ENCODE measurements at places on chromosomes 6 and 20. TPM values are rescaled to one million over a fixed set of nuclear protein-coding genes. Genes with fewer than 3 reads are reported as not detected.

Gene CLPSL1
- not detected for total RNA-seq

Gene GCM1
- 0.16 TPM for total RNA-seq

Gene PIGT
- 49.5 TPM for total RNA-seq

Gene TTK
- 0.16 TPM for total RNA-seq

Gene LY6G6D
- not detected for total RNA-seq

Gene ADGRB3
- 1.8 TPM for total RNA-seq

All from subcutaneous adipose tissue (tissue), 4 donors.